Suprapubic skin (tissue), 4 donors: ENCODE measurements at places on chromosomes 6 and 20.

DNA sequence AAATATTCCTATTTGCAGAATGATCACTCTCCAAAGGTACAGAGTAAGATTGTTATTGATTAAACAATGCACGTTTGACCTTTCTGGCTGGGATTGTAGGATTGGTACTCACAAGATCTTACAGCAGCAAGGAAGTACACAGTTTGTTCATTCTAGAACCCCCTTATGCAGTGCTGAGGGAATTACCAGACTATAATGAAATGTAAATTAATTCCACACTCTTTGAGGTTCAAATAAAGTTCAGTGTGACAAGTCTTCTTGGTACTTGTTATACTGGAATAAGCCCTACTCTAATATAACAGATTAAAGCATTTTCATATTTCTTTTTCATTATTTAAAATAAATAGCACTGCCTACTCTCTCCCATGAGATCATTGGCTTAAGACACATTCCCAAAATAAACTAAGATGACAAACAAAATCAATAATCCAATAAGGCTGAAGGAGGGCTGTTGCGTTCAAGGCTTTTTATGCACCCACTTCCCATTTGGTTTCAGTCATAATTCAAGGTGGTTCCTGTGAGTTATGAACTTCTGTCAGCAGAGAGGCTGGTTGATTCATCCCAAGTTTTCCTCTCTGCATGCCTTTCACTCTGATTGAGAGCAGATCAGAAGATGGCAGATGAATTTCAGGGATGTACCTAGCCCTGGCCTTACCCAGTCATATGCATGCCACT, 881.5 kb downstream of the C6orf118 start:
- DNase-seq = no peak
- no peaks in the 10 kb centered on the region for H3K4me1 ChIP-seq

GRCh38 chr20:11372876-11373790, 544.6 kb upstream of the BTBD3 start:
- H3K4me3 ChIP-seq = no peak overlapping the region
- no peak for DNase-seq
- H3K27ac ChIP-seq = no peak overlapping the region
- peaks cover 49% of the 10 kb centered on the region for H3K4me1 ChIP-seq

GRCh38 chr6:17268114-17268513, 13.0 kb upstream of the RBM24 start:
- H3K27ac ChIP-seq = no peak overlapping the region
- no peak overlapping the region for H3K4me3 ChIP-seq
- H3K4me1 ChIP-seq = no peaks in the 10 kb centered on the region
- DNase-seq = no peak
- H3K36me3 ChIP-seq = no peaks in the 10 kb centered on the region

GRCh38 chr6:25971187-25971821, 8.7 kb downstream of the TRIM38 start:
- no peak for DNase-seq
- no peak overlapping the region for H3K4me3 ChIP-seq
- peak overlapping the region; percentile 57 for H3K27ac ChIP-seq
- peaks cover 88% of the 10 kb centered on the region for H3K36me3 ChIP-seq

GRCh38 chr6:13295576-13295975, 32.8 kb downstream of the TBC1D7 start:
- no peaks in the 10 kb centered on the region for H3K27me3 ChIP-seq
- peaks cover 52% of the 10 kb centered on the region for H3K36me3 ChIP-seq
- peak; percentile 77 for DNase-seq
- H3K27ac ChIP-seq = no peak overlapping the region

DNA sequence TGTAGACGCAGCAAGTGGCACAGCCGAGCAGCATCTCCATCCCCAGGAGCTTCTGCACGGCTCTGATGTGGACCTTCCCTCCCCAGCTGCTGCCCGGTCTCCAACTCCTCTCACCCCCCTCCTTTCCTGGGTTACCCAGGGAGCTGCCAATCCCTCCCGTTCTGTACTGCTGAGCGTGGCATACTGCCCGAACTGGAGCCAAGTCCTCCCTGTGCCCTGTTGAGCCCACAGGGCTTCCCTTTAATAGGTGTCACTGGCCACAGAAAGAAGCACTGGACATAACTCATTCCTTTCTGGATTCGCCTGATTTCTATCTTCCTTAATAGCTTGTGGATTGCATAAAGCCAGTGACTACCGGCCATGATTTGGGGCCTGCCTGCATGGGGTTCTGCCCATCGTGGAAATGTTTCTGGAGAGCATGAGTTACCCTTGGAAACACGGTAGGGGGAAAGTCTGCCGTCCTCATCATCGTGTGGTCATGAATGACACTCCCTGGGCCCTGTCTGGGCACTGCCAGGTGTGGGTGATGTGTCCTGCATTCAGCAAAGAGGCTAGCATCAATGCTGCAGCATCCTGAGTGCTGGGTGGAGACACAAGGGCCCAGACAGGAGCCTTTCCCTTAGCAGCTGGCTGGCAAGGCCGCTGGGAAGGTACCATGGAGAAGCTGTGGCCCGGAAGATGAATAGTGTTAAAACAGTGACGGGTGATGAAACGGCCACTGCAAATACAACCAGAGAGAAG, 189.7 kb downstream of the SYNDIG1 start:
- no peak overlapping the region for H3K27ac ChIP-seq
- no peaks in the 10 kb centered on the region for H3K36me3 ChIP-seq
- H3K4me3 ChIP-seq = no peak overlapping the region
- H3K4me1 ChIP-seq = no peaks in the 10 kb centered on the region
- no peak for DNase-seq
- H3K27me3 ChIP-seq = no peaks in the 10 kb centered on the region

DNA sequence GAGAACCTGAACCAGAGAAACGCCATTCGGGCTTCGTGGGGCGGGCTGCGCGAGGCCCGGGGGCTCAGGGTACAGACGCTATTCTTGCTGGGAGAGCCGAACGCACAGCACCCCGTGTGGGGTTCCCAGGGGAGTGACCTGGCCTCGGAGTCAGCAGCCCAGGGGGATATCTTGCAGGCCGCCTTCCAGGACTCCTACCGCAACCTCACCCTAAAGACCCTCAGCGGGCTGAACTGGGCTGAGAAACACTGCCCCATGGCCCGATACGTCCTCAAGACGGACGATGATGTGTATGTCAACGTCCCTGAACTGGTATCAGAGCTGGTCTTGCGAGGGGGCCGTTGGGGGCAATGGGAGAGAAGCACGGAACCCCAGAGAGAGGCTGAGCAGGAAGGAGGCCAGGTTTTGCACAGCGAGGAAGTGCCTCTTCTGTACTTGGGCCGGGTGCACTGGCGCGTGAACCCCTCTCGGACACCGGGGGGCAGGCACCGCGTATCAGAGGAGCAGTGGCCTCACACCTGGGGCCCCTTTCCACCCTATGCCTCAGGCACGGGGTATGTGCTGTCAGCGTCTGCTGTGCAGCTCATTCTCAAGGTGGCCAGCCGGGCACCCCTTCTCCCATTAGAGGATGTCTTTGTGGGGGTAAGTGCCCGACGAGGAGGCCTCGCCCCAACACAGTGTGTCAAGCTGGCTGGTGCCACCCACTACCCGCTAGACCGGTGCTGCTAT, 904 bp downstream of the B3GALT4 start:
- peaks cover 60% of the 10 kb centered on the region for H3K36me3 ChIP-seq
- H3K27me3 ChIP-seq = no peaks in the 10 kb centered on the region
- H3K4me1 ChIP-seq = peaks cover 56% of the 10 kb centered on the region
- peak overlapping the region; percentile 83 for H3K4me3 ChIP-seq
- peak; percentile 75 for DNase-seq

DNA sequence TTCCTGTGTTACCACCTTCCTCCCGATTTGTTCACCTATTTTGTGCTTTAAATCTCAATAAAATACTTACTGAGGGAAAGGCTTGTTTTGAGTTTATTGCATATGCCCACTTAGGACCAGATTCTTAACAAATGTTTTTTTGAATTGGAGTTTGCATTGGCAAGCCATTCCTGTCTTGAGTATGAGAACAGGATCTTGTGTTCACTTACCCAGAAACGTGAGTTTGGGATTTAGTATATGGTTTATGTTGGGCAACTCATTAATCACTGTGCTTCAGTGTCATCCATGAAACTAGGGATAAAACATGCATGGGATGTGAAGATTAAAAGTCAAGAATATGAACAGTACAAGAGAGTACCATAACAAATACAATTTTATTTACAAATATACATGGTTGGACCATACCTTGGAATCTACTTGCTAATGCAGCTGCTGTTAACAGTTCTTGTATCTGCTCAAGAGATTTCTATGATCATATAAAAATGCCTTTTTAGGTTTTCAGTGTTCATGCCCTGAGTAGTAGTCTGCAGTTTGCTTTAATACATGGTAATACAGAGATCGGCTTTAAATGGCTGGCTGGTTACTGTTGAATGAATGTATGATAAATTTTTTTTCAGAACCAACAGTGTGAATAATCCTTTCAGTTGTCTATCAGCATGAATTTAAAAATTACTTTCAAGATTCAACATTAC, 6.0 kb downstream of the SRSF6 start:
- H3K27me3 ChIP-seq = no peaks in the 10 kb centered on the region
- H3K4me1 ChIP-seq = peaks cover 31% of the 10 kb centered on the region
- H3K27ac ChIP-seq = no peak overlapping the region
- no peak for DNase-seq
- H3K36me3 ChIP-seq = peaks cover 79% of the 10 kb centered on the region
